ENCODE measurements at places on chromosomes 2 and 18. TPM values are rescaled to one million over a fixed set of nuclear protein-coding genes. Genes with fewer than 3 reads are reported as not detected.

Gene CDKL4
- 0.11 TPM for polyA plus RNA-seq

Gene LAMA3
- polyA plus RNA-seq, result 10.4 TPM

Gene TMEM247
- not detected for polyA plus RNA-seq

Gene BMP10
- polyA plus RNA-seq, result not detected

Gene SRD5A2
- polyA plus RNA-seq, result 2.4 TPM

Gene STPG4
- 0.41 TPM for polyA plus RNA-seq

Gene CIB4
- not detected for polyA plus RNA-seq

DNA sequence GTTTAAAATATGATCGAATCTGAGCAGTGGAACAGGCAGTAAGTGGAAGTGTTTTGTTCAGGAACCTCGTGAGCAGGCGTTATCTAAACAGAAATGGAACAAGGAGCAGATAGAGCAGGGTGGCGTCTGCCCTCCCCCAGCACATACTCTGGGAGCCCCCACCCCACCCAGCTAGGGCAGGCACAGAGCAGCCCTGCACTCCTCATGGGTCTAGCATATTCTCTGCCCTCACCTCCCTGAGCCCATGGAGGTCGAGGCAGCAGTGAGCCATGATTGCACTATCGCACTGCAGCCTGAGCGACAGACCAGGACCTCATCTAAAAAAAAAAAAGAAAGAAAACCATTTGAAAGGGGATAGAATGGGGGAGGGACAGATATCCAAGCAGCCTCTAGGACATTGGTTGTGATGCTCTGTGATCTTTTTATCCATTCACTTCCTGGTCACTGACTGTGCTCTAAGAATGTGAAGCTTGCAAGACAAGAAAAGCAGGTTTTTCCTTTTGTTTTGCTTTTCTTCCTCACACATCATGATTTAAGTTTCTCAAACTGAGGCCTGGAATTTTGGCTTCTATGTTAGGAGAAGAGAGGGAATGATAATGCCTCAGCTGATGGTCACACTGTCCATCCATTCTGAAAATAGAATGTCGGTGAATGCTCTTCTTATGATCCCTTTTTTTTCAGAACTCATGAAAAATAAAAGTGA, 3.1 kb downstream of the MLPH start:
- DNase-seq, result peak; percentile 77

- no peak for DNase-seq
Observed at GRCh38 chr2:127388423-127389164, 819 bp upstream of the MAP3K2 start.

GRCh38 chr2:99150706-99151105, 4.0 kb downstream of the TSGA10 start:
- DNase-seq, result no peak

GRCh38 chr2:107005853-107006252, 119.9 kb upstream of the ST6GAL2 start:
- DNase-seq, result no peak

All from urinary bladder (tissue), 4 donors.